ENCODE measurements at places on chromosomes 16 and 17.

- no peak for DNase-seq
Observed at GRCh38 chr16:50534556-50534955, 13.6 kb upstream of the NKD1 start.

DNA sequence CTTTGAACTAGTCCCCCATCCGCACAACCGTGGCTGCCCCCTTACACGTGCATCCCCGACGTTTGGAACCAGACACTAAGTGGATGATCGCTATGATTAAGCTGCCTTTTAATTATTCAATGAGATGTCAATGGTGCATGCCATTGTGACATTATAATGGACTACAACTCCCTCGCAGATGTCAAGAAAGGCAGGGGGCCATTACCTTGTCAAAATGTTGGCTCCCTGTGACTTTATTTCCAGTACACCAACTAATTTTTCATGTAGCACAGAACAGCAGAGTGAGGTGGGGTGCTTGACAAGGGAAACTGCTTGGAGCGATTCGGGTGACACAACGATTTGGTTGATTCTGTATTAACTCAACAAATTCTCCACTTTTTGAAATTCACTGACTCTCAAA is 26.5 kb downstream of the ASIC2 start:
- no peak for DNase-seq

DNA sequence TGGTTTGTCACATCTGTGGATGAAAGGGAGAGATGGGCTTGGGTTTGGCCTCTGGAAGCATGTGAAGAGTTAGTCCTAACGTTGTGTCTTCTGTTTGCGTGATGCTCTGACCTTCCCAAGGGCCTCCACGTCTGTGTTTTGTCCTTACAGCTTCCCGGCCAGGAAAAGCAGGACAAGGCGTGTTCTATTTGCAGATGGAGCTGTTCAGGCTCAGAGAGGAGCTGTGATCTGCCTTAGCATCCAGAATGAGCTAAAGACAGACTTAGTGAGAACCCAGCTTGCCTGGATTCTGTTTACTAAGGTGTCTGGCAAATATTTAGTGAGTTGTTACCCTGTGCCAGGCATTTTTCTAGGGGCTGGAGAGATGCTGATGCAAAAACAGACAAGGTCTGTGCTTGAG is 282.1 kb downstream of the CBLN1 start:
- DNase-seq, result no peak

DNA sequence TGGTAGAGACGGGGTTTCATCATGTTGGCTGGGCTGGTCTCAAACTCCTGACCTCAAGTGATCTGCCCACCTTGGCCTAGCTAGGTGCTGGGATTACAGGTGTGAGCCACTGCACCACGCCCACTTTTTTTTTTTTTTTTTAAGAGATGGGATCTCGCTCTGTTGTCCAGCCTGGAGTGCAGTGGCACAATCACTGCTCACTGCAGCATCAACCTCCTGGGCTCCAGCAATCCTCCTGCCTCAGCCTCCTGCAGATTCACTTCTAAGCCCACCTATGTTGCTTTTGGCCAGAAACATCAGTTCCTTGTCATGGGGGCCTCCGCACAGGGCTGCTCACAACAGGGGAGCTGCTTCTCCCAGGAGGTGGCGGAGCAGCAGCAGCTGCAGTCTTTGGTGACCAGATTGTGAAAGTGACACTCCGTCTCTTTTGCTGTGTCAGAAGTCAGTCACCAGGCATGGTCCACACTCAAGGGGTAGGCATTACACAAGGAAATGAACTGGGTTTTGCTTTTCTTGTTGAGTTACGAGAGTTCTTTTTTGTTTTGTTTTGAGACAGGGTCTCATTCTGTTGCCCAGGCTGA is 4.5 kb upstream of the NME4 start:
- no peak for DNase-seq

GRCh38 chr17:18059283-18059682 is 20.1 kb downstream of the GID4 start:
- no peak for DNase-seq

GRCh38 chr16:81926036-81926435 is 85.2 kb downstream of the SDR42E1 start:
- DNase-seq, result no peak

DNA sequence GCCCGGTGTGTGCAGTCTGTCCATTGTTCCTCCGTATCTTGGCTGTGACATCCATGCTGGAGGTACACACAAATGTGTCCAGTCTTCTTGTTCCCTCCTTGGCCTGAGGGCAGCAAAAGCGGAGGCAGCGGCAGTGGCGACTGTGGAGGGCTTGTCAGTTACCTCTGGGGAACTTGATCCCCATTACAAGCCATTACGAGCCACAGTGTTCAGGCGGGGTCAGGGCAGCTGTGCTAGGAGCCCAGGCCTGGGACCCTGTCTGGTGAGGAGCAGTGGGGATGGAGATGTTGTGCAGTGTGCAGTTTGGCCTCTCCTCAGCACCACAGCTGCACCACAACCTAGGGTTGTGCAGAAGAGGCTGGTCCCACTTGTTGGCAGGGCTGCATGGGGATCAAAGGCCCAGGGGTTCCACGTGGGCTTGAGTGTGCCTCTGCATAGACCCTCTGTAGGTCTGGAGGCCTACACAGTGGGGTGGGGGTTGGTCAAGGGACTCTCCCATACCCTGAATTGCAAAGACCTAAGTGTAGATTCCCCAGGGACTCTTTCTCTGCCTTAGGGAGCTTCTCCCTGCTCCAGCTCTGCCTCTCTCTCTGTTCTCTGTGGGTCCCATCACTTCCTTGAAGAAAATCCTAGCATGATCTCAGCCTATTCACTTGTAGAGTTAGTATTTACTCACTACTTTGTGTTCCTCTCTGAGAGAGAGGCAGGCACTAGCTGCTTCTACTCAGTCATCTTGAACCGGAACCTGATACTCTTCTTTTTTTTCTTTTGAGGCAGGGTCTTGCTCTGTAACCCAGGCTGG is 58.8 kb downstream of the SLFN11 start:
- DNase-seq, result peak; percentile 22

- no peak for DNase-seq
Observed at GRCh38 chr16:60299241-60299776, 1565.2 kb upstream of the GOT2 start.

GRCh38 chr17:44781551-44782325 is 22.9 kb downstream of the ADAM11 start:
- DNase-seq, result no peak

GRCh38 chr17:81150377-81151077 is 14.8 kb upstream of the PVALEF start:
- DNase-seq, result no peak

DNA sequence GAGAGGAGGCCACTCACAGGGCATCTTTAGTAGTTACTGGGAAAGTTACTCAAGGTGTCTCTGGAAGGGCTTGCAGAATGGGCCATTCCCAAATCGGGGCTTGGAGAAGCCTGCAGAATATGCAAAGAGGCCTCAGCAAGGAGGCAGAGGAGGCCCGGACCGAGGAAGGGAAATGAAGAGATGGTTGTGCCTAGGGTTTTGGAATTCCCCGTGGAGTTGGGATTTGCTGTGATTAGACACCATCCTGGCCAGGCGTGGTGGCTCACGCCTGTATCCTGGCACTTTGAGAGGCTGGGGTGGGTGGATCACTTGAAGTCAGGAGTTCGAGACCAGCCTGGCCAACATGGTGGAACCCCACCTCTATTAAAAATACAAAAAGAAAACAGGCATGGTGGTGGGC is 193.0 kb downstream of the IRF8 start:
- DNase-seq, result no peak

All from choroid plexus epithelial cell (primary cell).